ENCODE measurements at places on chromosomes 12 and 14. TPM values are rescaled to one million over a fixed set of nuclear protein-coding genes. Genes with fewer than 3 reads are reported as not detected.

The RBP5 gene
- 15.7 TPM for total RNA-seq

The TAS2R9 gene
- not detected for total RNA-seq

The NGB gene
- total RNA-seq, result not detected

DNA sequence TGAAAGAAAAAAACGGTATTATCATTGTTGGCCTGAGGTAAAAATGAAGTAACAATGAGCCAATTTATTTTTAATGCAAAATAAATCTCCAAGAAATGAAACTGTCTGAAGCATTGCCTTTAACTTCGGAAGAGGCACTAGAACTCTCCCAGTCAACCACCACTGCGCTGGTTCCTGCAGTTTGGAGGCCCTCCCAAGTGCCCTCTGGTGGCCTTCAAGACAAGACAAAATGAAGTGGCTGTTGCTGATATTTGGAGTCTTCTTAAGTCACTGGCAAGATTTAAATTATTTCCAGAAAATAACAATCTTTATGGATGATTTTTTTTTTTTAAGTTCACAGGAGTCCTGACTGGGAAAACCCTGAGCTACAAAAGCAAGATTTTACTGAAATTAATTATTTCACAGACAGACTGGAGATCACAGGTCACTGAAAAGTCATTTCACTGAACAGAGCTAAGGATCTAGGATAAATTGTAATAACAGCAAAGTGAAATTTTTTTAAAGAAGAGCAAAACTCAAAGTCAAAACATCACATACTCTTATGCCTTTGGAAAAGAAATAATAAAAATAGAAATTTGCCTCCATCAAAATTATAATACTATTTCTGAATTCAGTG is 58.2 kb downstream of the DICER1 start:
- DNase-seq, result peak; percentile 16

The PTPRO gene
- 0.22 TPM for total RNA-seq

DNA sequence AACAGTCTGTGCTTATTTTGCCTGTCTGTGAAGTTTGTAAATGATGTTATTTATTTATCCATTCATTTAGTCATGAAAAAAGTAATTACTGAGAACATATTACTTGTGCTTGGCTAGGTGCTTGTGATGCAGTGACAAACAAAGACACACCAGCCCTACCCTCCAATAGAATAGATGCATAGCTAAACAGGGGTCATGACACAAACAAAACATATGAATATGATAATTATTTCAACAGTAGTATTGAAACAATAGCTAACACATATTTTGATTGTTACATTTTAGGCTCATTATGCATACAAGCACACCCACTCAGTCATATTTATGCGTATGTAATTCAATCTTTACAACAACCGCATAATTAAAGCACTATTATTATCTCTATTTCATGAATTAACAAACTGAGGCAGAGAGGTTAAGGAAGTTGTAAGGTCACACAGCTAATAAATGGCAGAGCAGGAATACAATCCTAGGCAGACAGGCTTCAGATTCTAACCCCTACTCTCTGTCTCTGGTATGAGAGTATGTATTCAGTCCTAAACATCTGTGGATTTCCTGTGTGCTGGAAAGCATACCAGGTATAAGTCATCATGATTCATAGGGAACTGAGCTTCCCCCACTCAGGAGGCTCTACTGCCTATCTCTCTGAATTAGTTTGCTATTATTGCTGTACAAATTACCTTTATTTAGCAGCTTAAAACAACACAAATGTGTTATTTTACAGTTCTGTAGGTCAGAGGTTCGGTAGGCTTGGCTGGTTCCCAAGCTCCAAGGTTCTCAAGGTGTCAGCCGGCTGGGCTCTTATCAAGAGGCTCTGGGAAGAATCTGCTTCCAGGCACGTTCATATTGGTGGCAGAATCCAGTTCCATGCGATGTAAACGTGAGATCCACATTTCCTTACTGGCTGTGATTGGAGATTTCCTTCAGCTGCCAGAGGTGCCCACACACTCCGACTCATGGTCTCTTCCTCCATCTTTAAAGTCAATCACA is 509.4 kb downstream of the GALC start:
- no peak for DNase-seq

The PLEKHG7 gene
- total RNA-seq, result not detected

The SERPINA10 gene
- total RNA-seq, result not detected

The GLS2 gene
- not detected for total RNA-seq

GRCh38 chr14:34229140-34229539 is 232.9 kb downstream of the SPTSSA start:
- no peak for DNase-seq

- DNase-seq, result no peak
Measured at GRCh38 chr14:63764103-63764502, 36.2 kb upstream of the SGPP1 start.

The SLC10A1 gene
- not detected for total RNA-seq

The TOMM20L gene
- not detected for total RNA-seq

DNA sequence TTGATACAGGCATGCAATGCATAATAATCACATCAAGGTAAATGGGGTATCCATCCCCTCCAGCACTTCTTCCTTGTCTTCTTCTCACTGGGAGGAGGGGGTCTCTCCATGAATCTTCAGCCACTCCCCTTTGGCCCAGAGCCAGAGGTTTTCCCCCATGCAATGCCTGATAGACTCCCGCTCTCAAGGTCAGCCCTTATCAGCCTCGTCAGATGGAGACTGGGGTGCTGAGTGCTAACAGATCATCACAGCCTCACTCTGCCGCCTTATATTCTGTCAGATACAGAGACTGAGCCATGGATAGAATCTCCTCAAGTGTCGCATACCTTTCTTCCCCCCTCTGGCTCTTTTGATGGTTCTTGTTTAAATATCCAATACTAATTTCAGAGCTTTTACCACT is 503.1 kb downstream of the AACS start:
- DNase-seq, result no peak

- DNase-seq, result peak; percentile 13
Measured at GRCh38 chr14:52694761-52695480, 437 bp downstream of the ERO1A start.

- DNase-seq, result no peak
Measured at GRCh38 chr12:28331130-28331529, 140.9 kb downstream of the CCDC91 start.

GRCh38 chr12:108765289-108765764 is 34.0 kb upstream of the CORO1C start:
- DNase-seq, result no peak

- no peak for DNase-seq
Measured at GRCh38 chr12:124301084-124301654, 6.3 kb downstream of the RFLNA start.

DNA sequence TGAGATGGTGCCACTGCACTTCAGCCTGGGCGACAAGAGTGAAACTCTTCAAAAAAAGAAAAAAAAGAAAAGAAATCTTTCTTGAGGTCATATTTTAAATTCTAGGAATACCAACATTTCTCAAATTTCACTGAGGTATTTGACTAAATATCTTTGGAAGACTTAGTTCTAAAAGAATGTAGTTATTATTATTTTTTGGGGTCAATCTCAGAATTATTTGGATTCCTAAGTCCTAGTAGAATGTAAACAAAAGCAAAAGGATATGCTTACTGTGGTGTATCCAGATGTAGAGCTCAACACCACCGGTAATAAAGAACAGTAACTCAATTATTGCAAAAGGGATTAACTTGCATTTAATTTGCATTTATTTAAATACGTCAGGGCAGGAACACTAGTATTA is 25.0 kb downstream of the PRICKLE1 start:
- DNase-seq, result no peak

- no peak for DNase-seq
Measured at GRCh38 chr12:42235426-42235825, 2.6 kb downstream of the YAF2 start.

DNA sequence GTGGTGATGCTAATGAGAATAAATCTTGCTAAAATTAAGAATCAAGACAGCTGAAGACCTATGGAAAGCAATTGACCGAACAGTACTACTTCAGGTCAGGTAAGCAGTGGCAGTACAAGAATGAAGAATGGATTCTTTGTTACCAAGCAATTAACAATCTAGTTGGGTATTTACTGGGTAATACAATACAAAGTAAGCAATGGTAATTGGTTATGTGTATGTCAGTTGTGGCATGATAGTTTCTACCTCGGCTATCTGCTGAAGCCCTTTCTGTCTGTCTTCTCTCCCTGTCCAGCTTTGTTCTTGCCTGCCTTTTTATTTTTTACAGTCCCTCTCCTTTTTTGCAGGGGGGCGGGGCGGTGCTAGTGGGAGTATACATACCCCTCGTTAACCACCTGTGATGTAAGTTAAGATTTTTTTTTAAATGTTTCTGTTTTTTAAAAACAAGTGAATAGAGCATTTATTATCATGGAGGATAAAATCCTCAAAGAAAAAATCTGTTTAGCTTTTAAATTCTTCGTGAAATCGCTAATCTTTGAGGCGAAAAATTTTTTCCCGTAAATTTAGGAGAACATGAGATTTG is 75.9 kb downstream of the RCOR1 start:
- no peak for DNase-seq

- DNase-seq, result no peak
Measured at GRCh38 chr14:100534528-100535286, 52.5 kb downstream of the BEGAIN start.

The PPP1R13B gene
- total RNA-seq, result 1.1 TPM

The HOXC5 gene
- total RNA-seq, result 0.31 TPM

The LMNTD1 gene
- not detected for total RNA-seq

DNA sequence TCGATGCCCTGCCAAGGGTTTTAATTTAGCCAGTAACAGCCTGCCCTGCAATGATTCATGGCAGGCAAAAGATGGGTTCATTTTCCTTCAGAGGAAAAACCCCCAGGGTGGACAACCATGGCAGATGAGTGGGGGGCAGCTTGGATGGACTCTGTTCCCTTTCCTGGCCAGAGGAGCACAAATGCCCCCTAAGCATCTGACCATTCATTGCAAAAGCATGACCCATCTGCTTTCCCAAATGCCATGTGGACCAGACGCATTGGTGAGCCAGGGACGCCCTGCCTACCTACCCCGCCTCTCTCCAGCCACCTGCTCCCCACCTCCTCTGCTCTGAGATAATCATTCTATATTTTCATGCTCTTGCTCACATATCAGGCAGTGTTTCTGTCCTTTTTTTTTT is 281.9 kb downstream of the DPF3 start:
- DNase-seq, result no peak

The HOXC10 gene
- 0.35 TPM for total RNA-seq

DNA sequence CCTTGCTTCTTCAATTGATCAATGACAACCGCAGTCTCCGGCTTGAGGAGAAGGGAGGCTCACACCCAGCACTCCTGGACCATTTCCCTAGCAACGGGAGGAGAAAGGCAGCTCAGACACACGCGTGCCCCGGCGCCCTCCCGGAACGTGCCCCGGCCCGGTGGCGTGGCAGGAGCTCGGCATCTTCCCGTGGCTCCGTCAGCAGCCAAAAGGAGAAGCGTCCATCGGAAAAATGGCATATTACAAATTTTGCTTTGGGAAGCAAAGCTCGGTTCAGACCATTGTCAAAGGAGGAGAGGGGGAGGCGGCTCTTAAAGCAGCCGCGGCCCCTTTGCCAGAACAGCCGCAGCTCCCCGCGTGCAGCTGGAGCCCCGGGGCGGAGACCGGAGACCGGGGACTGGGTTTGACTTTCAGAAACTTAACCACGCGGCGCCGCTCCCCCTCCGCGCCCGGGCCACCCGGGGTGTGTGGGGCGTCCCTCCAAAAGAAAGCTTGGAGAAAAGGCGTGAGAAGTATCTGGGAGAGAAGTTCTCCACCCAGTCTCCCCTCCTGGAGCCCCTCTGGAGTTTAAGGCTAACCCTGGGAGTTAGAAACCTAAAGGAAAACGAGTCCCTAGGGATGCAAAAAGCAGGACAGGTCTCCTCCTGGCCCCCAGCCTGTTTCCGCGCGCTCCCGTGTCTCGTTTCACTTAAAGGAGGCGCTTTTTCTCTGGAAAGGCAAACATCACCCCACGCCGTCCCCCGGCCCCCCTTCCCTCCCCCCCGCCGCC is 545 bp downstream of the PPFIA2 start:
- DNase-seq, result no peak

The BCL11B gene
- 0.18 TPM for total RNA-seq

GRCh38 chr14:105533391-105533790 is 7.0 kb downstream of the TMEM121 start:
- DNase-seq, result no peak

- DNase-seq, result no peak
Measured at GRCh38 chr14:83842547-83842946, 1687.4 kb upstream of the FLRT2 start.

The C14orf180 gene
- total RNA-seq, result not detected

- DNase-seq, result peak; percentile 12
Measured at GRCh38 chr12:3365463-3366411, 125.3 kb upstream of the PRMT8 start.

- DNase-seq, result no peak
Measured at GRCh38 chr12:2068653-2069052, 15.9 kb downstream of the CACNA1C start.

- no peak for DNase-seq
Measured at GRCh38 chr14:21197418-21198205, 41.7 kb upstream of the OR5AU1 start.

DNA sequence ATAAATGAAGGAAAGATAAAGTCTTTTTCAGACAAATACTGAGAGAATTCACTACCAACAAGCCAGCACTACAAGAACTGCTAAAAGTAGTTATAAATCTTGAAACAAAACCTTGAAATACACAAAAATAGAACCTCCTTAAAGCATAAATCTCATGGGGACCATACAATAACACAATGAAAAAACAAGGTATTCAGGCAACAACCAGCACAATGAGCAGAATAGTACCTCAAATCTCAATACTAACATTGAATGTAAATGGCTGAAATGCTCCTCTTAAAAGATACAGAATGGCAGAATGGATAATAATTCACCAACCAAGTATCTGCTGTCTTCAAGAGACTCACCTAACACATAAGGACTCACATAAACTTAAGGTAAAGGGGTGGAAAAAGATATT is 7.7 kb upstream of the IQSEC3 start:
- no peak for DNase-seq

The PRPF39 gene
- total RNA-seq, result 34.1 TPM

- no peak for DNase-seq
Measured at GRCh38 chr12:79988368-79988767, 53.5 kb upstream of the PPP1R12A start.

DNA sequence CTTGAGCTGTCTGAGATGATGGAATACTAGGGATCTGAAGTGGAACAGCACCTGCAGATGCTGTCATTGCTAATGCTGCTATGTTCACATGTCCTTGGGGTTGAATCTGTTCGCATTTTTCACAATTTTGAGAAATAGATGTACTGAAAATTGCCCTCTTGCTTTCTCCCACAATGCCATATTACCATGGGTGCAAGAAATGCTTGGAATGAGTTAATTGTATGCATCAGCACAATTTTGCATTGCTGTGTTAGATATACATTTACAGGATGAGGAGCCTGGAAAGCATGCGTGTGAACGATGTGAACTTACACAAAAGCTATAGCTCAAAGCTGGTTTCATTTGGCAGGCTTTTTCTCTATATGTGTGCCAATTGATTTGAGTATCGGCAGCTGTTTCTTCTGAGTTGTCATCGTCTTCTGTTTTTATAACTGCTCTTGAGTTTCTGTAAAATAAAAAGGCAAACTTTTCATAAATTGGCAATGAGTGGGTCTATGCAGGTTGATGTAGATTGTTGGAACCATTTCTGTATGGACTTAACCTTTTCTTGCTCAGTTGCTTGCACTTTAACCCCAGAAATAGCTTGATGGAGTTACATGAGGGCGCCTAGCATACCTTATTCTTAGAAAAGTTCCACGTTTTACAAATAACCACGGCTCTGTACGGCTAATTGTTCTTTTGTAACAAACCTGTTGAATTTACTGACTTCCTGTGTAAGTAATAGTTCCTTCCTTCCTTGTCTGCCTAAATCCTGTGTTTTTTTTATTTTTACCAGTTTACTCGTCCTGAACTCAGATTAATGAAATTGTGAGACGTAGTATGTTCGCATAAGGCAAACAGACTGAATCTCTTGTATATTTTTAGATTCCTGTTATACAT is 105.9 kb downstream of the FGD4 start:
- no peak for DNase-seq

- DNase-seq, result peak; percentile 24
Measured at GRCh38 chr12:105272814-105273416, 36.9 kb upstream of the APPL2 start.

The ADGRD1 gene
- total RNA-seq, result 11.7 TPM
